ENCODE measurements at places on chromosomes 11 and 22. TPM values are rescaled to one million over a fixed set of nuclear protein-coding genes. Genes with fewer than 3 reads are reported as not detected.

The IL10RA gene
- not detected for total RNA-seq

The SLC22A8 gene
- total RNA-seq = not detected

The OR8I2 gene
- not detected for total RNA-seq

The APOA1 gene
- not detected for total RNA-seq

The OR8G1 gene
- not detected for total RNA-seq

The PTPRCAP gene
- not detected for total RNA-seq

The OR51B2 gene
- total RNA-seq = not detected

The ARHGAP1 gene
- total RNA-seq = 116 TPM

GRCh38 chr11:17392872-17393271 is 4.4 kb upstream of the KCNJ11 start:
- H3K4me1 ChIP-seq = no peaks in the 10 kb centered on the region
- H3K27me3 ChIP-seq = peaks cover 11% of the 10 kb centered on the region
- no peak for DNase-seq
- H3K27ac ChIP-seq = no peak overlapping the region

DNA sequence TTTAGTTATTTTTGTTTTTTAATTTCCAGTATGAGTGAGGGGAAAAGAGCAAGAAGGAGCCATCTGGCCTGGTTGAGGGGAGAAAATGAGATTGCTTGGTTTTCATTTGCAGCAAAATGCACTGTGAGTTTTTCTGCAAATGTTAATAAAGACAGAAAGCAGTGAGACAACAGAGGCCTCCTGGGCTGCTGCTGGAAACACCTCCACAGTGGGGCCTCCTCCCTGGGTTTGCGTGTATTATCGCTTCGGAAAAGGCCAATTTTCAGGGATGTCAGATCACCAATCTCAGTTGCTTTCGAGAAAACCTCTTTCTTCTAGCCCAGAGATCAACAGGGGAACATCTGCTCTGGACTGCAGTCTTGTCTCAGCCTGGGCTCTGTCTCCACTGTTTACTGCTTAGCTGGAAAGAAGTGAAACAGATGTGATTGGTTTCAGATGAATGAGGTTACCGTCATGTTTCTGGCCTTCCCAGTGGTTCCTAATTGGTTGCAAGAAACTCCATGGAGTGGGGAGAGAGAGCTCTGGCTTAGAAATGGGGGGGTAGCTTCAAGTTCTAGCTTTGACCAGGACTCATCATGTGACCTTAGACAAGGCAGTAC is 17.3 kb downstream of the TSPAN18 start:
- no peak overlapping the region for H3K4me3 ChIP-seq
- no peak overlapping the region for H3K27ac ChIP-seq
- peaks cover 49% of the 10 kb centered on the region for H3K27me3 ChIP-seq
- no peak for DNase-seq

- H3K4me3 ChIP-seq = no peak overlapping the region
- H3K36me3 ChIP-seq = peaks cover 4% of the 10 kb centered on the region
- no peaks in the 10 kb centered on the region for H3K27me3 ChIP-seq
Measured at GRCh38 chr11:86388198-86388597, 13.5 kb downstream of the CCDC81 start.

DNA sequence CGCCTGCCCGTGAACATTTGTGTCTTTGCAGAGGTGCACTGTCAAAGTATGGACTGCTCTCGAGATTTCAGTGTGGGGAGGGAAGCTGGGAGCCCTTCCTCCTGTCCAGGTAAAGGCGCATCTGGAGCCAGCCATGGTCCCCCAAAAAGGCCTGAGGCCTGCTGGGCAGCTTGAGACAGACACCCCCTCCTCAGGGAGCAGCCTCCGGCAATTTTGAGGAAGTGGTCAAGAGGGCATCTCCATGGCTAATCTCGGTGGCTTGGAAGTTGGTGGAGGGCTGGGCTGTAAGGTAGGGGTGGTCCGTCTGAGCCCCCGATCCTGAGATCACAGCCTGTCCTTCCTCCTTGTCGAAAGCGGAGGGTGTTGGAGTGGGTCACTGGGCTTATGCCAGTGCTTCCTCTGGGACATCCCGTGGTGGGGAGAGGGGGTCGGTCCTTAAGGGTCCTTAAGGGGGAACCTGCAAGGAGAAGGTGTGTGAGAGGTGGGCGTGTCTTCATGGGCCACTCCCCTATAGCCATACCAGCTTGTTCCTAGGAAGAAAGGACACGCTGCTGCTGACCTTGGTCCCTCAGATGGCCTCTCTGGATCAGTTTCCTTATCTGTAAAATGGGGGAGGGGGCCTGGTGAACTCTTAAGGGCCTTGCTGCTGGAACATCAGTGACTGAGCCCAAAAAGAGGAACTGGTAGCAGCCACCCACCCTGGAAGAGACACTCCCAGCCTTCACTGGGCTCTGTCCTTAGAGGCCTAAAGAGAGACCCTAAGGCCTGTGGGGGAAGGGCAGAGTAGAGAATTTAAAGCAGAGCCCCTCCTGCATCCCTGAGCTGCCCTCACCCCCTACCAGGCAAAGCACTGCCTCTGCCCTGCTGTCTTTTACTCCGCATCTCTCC is 2.6 kb downstream of the KCNC1 start:
- no peaks in the 10 kb centered on the region for H3K4me1 ChIP-seq
- no peak for DNase-seq
- no peak overlapping the region for H3K27ac ChIP-seq
- no peak overlapping the region for H3K4me3 ChIP-seq
- H3K36me3 ChIP-seq = no peaks in the 10 kb centered on the region
- H3K27me3 ChIP-seq = peaks cover 25% of the 10 kb centered on the region

GRCh38 chr22:26707090-26707489 is 49.7 kb downstream of the MIAT start:
- H3K27ac ChIP-seq = no peak overlapping the region
- peaks cover 72% of the 10 kb centered on the region for H3K4me1 ChIP-seq
- no peak overlapping the region for H3K4me3 ChIP-seq
- no peak for DNase-seq

GRCh38 chr22:44608597-44609399 is 93.2 kb upstream of the PRR5 start:
- H3K27me3 ChIP-seq = peaks cover 22% of the 10 kb centered on the region
- no peak for DNase-seq
- H3K27ac ChIP-seq = no peak overlapping the region
- no peak overlapping the region for H3K4me3 ChIP-seq
- H3K4me1 ChIP-seq = no peaks in the 10 kb centered on the region

- no peak overlapping the region for H3K4me3 ChIP-seq
- no peaks in the 10 kb centered on the region for H3K36me3 ChIP-seq
- DNase-seq = no peak
- H3K4me1 ChIP-seq = peaks cover 46% of the 10 kb centered on the region
- H3K27me3 ChIP-seq = peaks cover 18% of the 10 kb centered on the region
Measured at GRCh38 chr11:76702336-76703128, 32.0 kb upstream of the LRRC32 start.

DNA sequence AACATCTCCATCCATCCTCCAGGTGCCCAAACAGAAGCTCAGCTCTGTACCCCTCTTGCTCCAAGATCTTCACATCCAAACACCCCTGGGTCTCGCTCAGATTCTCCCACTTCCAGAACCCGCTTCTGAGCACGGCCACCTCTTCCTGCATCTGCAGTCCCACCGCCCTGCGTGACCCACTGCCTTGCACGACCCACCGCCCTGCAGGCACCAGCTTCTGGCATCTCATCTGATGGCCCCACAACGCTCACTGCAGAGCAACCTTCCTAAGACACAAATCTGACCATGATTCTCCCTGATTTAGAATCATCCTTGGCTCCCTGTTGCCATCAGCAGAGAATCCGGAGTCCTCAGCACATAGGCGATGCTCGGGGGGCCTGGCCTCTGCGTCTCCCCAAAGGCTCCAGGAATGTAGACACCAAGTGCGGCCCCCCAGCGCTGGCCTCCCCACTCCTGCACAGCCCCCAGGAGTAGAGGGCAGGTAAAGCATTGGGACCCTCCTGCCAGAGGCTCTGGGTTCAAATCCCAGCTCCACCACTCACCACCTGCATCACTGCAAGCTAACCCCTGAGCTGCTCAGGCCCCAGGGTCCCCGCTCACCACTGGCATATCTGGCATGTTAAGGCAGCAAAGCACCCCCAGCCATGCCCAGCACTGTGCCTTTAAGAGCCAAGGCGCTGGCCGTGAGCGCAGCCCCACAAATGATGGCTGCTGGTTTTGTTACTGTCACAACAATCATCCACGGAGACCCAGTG is 459.3 kb downstream of the BRD1 start:
- no peaks in the 10 kb centered on the region for H3K4me1 ChIP-seq
- DNase-seq = no peak
- peaks cover 19% of the 10 kb centered on the region for H3K36me3 ChIP-seq

DNA sequence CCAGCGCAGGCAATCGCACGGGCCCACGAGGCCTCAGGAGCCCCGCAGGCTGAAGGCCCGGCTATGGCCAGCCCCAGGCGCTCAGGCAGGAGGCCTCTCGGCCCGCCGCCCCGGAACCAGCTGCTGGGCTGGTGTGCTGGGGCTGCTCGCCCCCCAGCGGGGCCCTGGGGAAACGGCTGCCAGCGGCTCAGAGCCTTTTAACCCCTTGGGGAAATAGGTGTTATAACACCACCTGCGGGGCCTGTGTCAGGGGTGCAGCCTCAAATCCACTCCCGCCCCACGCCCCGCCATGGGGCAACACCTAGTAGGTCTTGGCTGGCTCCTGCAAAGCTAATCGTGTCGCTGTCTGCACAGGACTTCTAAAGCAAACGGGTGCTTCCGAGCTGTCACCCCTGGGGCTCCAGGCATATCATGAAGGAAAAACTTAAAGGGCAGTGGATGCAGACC is 237.4 kb downstream of the TTC28 start:
- peak; percentile 56 for DNase-seq
- no peaks in the 10 kb centered on the region for H3K36me3 ChIP-seq
- peaks cover 52% of the 10 kb centered on the region for H3K4me1 ChIP-seq
- peak overlapping the region; percentile 85 for H3K27ac ChIP-seq
- H3K27me3 ChIP-seq = no peaks in the 10 kb centered on the region
- peak overlapping the region; percentile 92 for H3K4me3 ChIP-seq

GRCh38 chr11:131668500-131669400 is 298.3 kb downstream of the NTM start:
- peak; percentile 20 for DNase-seq
- H3K27ac ChIP-seq = peak overlapping the region; percentile 28
- H3K4me1 ChIP-seq = peaks cover 51% of the 10 kb centered on the region
- H3K4me3 ChIP-seq = no peak overlapping the region
- peaks cover 1% of the 10 kb centered on the region for H3K27me3 ChIP-seq
- no peaks in the 10 kb centered on the region for H3K36me3 ChIP-seq

GRCh38 chr22:44084044-44084772 is 60.1 kb downstream of the PARVB start:
- H3K27ac ChIP-seq = no peak overlapping the region
- peaks cover 4% of the 10 kb centered on the region for H3K36me3 ChIP-seq
- H3K4me3 ChIP-seq = no peak overlapping the region
- peaks cover 5% of the 10 kb centered on the region for H3K4me1 ChIP-seq
- no peaks in the 10 kb centered on the region for H3K27me3 ChIP-seq
- DNase-seq = no peak

Measured in HFFc6 (cell line).